ENCODE measurements at places on chromosomes 5 and 9.
A peak's percentile ranks its signal among the peaks of the same experiment; 100 is the strongest.

- no peak for DNase-seq
Measured at GRCh38 chr9:3262826-3263529, 262.8 kb downstream of the RFX3 start.

DNA sequence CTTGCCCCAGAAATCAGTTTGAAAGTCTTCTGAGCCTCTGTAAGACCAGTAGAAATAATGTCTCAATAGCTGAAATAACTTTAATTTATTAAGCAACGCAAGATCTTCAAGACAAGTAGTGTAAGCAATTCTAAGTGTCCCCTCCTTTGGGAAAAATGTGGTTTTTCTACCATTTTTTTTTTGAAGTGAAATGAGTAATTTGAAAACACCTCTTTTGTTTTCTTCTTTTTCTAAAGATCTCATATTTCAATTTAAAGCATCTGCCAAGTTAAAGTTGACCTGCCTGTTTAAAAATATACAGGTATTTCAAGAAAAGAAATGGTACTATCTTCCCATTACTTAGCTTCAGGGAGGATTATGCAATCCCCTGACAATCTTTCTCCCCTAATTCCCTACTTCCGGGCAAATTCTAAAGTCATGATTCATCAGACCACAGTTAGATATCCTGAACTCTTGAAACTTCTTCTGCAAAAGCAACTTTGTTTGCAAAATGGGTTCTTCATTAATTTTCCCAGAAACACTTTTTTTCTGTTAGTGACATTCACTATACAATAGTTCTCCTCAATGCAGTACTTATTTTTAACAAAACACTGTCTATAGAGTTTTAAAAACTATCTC, 7.8 kb upstream of the ANXA1 start:
- DNase-seq, result no peak

- DNase-seq, result no peak
Measured at GRCh38 chr9:77815260-77815659, 167.1 kb upstream of the GNA14 start.

GRCh38 chr5:57774439-57774838, 291.8 kb upstream of the ACTBL2 start:
- no peak for DNase-seq

GRCh38 chr5:111200828-111201227, 23.4 kb upstream of the CAMK4 start:
- no peak for DNase-seq

DNA sequence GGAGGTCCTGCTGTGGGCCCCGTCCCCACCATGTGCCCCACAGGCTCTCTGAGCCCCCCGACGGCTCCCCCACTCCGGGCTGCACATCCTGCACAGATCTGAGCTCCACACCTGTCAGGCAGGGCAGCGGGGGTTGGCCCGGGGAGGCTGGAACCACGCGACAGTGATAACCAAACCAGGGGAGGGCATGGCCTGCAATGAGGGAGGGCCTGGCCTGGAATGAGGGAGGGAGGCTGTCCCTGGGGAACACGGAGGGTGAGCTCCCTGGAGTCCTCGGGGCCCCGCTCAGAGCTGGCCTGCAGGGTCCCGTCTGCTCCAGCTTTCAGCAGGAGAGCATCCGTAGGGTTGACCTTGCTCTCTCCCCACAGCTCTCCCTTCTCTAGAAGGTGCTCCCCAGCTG, 30.5 kb downstream of the SLC9A3 start:
- DNase-seq, result no peak

GRCh38 chr5:92687821-92688722, 892.9 kb downstream of the NR2F1-AS1 start:
- DNase-seq, result no peak

- DNase-seq, result no peak
Measured at GRCh38 chr9:128893354-128893753, 11.4 kb downstream of the LRRC8A start.

- no peak for DNase-seq
Measured at GRCh38 chr5:100560860-100561259, 25.7 kb downstream of the FAM174A start.

GRCh38 chr5:107817436-107817835, 146.7 kb upstream of the EFNA5 start:
- DNase-seq, result no peak

- no peak for DNase-seq
Measured at GRCh38 chr5:108467563-108467962, 85.7 kb upstream of the FBXL17 start.

DNA sequence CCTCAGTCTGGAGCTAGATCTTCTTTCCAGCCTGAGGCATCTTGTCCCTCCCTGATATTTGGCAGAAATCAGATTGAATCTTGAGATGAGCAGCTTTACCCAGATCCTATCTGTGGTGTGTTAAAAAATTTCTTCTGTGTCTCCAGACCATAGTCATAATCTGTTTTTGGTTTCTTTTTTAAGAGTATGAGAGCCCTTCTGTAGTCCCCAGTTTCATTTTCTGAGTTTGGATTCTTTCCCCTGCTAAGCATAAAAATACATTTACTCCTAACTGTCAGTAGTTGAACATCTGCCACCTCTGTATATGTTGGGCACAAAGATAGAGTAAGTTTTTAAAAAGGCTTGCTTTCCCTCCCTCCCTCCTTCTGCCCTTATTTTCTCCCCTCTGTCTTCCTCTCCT, 137.7 kb downstream of the CNTLN start:
- DNase-seq, result no peak

DNA sequence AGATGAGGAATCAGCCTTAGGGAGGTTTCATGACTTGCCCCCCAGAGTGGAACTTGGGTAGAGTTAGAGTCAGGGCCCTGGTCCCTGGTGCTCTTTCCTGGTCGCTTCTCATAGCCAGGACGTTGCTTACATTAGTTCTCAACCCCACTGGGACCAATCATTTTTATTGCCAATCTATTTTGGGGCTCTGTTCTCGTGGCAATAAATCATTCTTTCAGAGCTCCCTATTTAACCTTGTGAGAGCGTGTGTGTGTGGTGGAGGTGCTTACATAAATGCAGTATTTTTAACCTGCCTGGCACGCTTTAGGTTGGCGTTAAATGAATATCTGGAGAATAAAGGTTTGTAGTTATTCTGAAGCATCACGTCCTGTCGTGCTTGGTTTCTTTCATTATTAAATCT, 4.1 kb downstream of the TRIO start:
- DNase-seq, result peak; percentile 88
